ENCODE measurements at places on chromosomes 7 and 10.
A peak's percentile ranks its signal among the peaks of the same experiment; 100 is the strongest.

GRCh38 chr10:29857843-29858701, 201.3 kb downstream of the JCAD start:
- DNase-seq, result peak; percentile 46

- no peak for DNase-seq
Measured at GRCh38 chr7:101845974-101846373, 28.5 kb downstream of the CUX1 start.

- DNase-seq, result no peak
Measured at GRCh38 chr7:31398815-31399214, 58.3 kb upstream of the NEUROD6 start.

DNA sequence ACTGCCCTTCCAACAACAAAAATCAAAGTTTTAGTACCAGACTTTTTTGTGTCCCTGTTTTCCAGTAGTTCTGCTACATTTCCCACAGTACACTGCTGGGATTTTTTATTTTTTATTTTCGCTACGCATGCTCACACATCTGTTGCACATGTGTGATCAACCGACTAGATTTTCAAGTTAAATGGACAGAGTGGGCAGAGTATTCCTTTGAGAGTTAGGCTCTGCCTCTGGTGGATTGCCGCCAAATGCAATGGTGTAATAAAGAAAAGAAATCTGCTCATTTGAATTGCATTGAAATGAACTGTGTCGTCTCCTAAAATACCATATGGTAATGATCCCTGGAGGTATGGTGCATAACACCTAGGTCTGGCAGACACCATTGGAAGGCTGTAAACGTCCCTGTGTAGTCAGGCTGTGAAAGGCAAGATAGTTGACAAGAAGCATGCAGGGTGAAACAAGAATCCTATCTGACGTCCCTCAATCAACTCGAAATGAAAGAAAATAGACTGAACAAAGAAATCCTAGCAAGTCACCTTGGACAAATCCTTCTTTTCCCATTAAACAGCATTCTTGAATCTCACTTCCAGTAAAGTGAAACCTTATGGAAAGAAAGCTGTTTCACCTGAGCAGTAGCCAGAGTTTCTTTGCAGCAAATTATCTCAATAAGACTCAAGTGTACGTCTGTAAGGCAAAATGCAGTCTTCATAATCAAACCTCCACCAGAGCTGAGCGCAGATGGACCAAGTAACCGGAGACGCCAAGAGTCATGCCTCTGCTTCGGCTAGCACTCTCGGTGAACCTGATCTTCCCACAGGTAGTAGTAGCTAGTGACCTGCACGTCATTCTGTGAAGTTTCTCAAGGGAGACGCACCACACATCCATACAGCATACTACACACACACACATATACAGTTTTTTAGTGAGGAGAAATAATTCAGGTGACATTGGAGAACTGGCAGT, 357.3 kb downstream of the CRPPA start:
- DNase-seq, result no peak

- no peak for DNase-seq
Measured at GRCh38 chr7:34160261-34160752, 255.0 kb downstream of the BMPER start.

- no peak for DNase-seq
Measured at GRCh38 chr10:90571481-90572258, 286.2 kb downstream of the HTR7 start.

DNA sequence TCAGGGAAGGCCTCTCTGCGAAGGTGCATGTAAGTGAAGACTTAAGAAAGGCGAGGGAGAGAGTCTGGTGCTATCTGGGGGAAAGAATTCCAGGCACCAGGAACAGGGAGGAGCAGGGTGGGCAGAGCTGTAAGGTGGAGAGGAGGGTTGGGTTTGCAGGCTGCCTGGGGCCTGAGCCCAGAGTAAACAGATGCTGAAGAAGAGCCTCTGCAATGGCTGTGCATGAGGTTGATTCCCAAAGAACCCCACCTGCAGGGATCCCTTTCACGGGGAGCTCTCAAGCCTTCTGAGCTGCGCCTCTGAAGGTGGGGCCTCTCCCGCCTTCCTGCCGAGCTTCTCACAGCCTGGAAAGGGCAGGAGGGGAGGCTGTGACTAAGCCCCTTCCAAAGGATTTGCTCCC, 115.1 kb downstream of the RNF216 start:
- no peak for DNase-seq

DNA sequence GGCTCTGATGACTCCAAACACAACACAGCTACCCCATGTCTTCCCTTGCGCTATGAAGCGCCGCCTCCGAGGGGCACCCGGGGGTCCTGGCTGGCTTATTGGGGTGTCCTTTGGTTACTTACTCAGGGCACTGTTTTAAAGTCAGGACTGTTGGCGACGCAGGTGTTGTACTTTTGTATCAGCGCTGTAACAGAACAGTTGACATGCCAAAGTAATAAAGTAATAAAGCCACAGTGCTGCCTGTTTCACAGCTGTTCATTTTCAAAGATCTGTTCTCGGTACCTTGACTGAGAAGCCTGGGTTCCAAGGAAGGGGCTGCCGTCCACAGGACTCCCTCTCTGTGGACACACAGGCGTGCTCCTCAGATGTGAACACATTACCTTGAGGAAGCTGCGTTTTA, 64.1 kb downstream of the WDR37 start:
- DNase-seq, result no peak
